NCI-H446 treated with DMSO at 0.1 percent for 48 hours (cell line): ENCODE measurements at places on chromosomes 16 and 17.

- DNase-seq = peak; percentile 60
These were observed 23.9 kb downstream of the SLC39A11 start for GRCh38 chr17:73068322-73069153.

DNA sequence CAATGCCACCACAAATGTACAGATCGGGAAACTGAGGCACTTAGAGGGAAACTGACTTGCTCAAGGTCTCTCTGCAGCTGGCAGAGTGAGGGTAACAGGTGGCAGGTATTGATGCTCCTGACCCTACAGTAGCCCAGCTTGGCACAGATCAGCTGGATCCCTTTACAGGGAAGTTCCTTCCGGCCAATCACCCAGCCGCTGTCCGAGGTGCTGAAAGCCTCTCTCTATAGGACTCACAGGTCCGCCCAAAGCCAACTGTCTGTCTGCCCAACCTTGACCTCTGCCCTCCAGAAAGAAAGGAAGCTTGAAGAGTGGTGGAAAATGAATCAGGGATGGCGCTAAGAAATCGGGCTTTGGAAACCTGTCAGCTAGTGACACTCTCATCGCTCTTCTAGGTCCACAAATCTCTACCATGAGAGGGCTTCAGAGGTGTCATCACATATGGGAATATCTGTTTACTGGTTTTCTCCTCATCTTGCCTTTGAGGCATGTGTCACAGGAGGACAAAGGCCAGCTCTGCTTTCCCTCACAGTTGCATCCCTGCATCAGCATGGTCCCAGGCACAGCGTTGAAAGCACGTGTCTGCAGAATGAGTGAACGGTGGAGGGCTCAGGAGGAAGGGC is 246.2 kb downstream of the KATNIP start:
- DNase-seq = no peak

DNA sequence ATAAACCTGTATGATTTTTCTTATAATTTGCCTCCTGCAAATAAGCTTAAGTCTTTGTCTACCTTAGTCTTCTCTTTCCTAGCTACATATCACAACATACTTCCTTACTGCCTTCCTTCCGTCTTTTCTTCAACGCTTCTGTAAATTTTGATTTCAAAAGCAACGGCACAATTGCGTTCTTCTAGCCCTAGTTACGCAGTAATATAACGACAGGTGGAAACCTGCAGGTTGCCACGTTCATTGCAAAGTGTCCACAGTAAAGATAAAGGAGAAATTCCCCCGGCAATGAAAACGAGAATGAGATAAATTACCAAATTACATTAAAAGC is 546 bp upstream of the PSMD7 start:
- no peak for DNase-seq

DNA sequence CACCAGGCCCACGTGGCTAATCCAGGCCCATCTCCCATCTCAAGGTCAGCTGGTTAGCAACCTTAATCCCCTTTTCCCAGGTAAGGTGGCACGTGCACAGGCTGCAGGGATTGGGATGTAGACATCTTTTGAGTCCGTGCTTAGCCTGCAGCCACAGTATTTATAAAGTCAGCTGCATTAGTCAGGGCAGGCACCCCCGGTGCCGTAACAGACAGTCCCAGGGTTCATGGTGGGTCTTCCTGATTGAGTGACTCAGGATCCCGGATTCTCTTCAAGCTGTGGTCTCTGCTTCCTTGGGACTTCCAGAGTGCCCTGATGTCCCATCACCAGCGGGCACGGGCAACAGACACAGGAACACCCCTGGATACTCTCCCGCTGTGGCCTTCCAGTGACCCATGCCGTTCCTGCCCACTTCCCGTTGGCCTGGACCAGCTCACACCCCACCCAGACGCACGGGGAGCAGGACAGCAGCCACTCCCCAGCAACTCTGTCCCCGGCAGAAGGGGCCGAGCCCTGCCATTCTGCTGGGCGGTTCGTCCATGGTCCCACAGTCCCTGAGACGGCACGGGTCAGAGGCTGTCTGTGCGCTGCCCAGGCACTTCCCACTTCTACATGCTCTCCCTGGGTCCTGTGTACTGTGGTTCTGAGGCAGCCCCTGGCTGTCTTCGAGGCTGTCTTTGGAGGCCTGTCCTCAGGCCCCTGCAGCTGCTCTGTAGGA is 248.6 kb upstream of the GSE1 start:
- DNase-seq = no peak

- no peak for DNase-seq
These were observed 478.1 kb downstream of the NPIPA7 start for GRCh38 chr16:16857012-16857411.

GRCh38 chr16:22813223-22813947 is 577 bp upstream of the HS3ST2 start:
- no peak for DNase-seq

GRCh38 chr16:1378804-1379303 is 27.1 kb downstream of the GNPTG start:
- DNase-seq = no peak

DNA sequence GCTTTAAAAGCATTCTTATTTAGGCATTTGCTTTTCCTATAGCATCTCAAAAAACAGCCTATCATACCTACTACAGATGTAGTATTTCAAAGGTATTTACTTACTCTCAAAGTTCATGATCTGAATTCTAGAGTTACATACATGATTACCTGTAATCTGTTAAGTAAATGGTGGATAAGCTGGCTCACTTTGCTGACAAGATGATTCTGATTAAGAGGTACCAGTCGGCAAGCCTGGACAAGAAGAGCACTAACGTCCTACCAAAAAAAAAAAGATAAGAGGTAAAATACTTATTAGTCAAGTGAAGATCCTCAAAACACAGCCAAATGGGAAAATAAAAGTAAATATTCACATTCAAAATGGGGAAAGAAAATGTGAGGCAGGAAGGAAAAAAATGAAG is 2.7 kb downstream of the HEATR6 start:
- no peak for DNase-seq

DNA sequence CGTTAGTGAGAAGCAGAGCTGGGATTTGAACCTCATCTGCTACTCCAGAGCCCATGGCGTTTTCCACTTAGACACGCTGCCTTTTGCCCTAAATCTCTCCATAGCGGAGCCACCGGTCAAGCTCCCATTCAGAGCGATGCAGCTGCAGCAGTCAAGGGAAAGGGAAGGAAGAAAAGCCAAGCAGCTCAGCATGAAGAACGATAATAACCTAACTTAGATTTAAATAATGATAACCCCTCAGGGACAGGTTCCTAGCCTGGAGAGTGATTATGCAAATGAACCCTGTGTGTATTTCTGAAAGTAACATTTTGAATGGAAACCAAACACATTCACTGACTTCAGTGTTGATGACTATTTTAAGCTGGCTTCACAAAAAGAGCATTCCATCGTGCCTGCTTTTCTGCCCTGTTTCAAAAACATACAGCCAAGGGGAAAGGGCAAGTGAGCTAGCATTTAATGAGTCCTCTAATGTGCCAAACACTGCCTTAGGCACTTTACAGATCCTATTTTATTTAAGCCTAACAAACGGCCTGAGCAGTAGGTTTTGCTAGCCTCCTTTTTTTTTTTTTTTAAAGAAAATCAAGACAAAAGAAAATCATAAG is 798.3 kb downstream of the CDH8 start:
- DNase-seq = no peak

- no peak for DNase-seq
These were observed 94.1 kb upstream of the SIAH1 start for GRCh38 chr16:48479329-48479728.

GRCh38 chr17:37701496-37701898 is 43.4 kb downstream of the HNF1B start:
- DNase-seq = no peak

- DNase-seq = no peak
These were observed 139.8 kb downstream of the FOXL1 start for GRCh38 chr16:86718118-86718517.

DNA sequence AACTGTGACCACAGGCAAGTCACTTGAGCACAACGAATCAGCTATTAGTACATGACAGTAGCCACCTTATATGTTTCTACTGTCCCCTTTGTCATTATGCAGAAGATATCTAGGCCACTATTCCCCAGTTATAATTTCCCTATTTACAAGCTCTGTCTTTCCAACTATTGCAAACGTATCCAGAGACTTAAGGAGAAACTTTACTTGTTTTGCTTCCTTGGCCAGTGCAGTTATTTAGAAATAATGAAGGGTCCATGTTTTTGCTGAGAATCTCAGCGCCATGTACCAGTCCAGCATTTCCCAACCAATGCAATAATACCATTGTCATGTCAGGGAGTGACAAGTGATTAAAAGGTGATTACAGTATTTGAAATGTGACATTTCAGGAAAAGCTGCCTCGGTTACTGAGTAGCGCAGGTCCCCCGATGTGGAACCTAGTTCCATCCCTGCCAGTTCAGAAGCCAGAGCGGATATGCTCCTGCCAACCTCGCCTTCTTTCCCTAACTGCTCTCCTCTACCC is 743 bp downstream of the ZNF624 start:
- DNase-seq = no peak

DNA sequence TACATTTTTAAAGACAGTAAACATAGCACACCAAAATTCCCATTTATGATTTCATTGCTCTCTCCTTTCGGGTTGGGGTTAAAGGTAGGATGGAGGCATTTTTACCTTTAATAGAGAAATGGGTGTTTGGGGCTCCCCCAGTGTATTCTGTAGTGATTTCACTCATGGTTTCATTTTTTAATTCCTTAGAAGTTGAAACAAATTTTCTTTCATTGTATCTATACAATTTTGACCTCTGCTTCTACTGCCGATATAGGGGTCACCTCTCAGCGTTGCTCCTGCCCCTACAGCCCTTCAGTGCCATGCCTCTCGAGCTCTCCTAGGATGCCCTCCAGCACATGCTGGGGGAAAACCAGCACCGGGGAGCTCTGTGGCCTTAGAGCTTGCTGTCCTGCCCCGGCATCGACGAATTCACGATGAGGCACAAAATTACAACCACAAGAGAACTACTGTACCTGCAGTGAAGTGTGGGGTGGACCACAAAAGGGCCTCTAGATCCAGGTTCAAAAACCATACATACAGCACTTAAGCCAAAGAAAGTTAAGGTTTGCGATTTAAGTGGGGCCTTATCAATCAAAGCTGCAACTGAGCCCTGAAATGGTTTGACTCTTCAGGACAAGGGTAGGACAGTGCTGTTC is 39.3 kb downstream of the LITAFD start:
- no peak for DNase-seq

DNA sequence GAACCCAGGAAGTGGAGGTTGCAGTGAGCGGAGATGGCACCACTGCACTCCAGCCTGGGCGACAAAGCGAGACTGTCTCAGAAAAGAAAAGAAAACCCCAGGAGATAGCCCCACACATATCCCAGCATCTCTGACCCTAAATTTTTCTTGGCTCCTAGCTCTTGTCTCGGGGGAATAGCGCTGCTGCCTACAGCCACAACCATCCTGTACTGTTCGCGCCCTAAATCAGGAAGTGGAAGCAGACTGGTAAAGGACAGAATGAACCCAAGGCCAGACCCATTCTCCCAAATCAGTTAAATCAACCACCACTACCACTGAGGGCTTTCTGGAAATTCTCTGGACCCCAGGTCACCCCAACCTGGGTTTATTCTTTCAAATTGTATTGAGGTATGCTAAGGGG is 1.7 kb downstream of the CTDNEP1 start:
- no peak for DNase-seq

DNA sequence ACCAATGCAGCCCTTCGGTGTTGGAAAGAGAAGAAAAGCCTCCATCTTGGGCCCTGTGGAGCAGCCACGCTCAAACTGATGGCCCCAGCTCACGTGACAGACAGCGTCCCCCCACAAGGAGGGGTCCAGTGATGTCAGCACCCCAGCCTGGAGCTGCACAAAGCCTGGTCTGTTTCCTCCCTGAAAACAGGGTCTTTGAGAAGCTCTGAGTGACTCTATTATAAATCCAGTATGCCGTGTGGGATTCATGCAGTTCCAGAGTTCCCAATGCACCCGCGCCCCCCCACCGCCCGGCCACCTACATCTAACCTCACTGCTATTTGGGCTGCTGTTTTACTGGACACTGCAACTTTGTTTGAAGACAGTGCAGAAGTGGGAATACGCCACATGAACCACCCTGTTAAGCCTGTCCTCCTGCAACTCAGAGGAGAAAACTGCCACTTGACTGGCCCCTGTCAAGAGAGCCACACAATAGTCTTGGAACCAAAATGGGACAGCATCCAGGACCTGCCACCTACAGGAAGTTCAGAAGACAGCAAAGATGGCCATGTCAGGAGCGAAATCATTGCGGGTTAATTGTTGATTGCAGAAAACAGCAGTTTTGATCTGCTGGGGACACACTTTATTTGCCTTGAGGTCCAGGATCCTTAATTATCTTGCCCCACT is 33.1 kb downstream of the PMP22 start:
- DNase-seq = no peak

DNA sequence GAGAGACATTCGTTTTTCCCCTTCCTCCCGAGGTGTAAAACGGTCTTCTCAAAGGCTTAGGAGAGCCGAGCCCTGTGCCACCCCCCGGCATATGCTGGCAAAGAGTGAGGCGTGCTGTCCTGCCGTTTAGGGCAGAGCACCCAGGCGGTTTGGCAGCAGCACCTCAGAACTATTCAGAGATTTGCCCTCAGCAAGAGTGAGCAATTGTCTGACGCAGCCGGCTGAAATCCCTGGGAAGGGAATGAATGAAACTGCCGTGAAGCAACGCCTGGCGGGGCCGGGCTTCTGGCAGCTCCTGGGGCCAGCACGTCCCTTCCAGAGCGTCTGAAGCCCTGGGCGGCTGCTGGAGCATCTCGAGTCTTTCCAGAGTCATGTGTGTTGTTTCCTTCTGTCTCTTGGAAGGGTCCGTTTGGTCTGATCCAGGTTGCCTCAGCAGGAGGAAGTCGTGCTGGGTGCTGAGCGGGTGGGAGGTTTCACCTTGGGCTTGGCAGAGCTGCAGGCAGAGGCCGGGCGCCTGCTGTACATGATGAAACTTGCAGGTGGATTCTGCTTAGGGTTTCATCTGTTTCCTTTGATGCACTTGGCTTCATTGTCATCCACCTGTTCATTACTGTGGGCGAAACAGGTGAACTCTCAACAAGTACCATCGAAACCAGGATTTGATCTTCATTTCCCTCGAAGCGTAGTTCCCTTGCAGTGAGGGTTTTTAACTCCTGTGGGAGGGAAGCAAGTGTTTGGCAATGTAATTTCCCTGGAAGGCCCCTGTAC is 35.4 kb downstream of the TBCD start:
- no peak for DNase-seq

- DNase-seq = no peak
These were observed 4.3 kb upstream of the SPEM1 start for GRCh38 chr17:7415784-7416183.
